ENCODE measurements at places on chromosomes 5 and 9.

DNA sequence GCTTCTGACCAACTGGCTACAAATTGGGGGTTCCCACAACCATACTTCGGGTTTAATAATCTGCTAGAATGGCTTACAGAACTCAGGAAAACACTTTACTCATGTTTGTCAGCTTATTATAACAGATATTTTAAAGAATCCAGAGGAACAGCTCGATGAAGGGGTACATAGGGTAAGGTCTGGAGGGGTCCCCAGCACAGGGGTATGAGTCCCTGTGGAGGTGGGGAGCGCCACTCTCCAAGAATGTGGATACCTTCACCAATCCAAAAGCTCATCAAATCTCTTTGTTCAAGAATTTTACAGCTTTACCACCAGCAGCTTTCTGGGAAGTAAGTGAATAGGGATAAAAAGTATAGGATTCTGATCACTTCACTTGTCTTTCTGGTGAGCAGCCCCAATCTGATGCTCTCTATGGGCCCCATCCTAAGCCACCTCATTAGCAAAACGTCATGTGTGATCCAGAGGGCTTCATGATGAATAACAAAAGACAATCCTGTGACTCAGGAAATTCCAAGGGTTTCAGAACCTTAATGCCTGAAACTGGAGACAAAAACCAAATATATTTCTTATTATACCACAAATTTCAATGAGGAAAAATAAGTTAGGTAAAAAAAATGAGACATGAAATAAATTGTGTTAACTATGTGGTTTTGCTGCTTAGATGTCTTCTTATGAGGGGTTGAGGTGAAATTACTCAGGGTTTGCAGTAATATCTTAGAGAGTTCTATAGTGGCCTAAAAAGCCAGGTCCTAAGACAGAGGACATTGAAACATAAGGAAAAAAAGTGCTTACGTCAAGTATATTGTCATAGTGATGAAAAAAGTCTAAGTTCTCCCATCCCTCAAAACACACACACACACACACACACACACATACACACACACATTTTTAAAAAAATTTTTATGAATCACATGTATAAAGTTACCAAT lies 290.5 kb downstream of the ANXA1 start:
- DNase-seq, result no peak

DNA sequence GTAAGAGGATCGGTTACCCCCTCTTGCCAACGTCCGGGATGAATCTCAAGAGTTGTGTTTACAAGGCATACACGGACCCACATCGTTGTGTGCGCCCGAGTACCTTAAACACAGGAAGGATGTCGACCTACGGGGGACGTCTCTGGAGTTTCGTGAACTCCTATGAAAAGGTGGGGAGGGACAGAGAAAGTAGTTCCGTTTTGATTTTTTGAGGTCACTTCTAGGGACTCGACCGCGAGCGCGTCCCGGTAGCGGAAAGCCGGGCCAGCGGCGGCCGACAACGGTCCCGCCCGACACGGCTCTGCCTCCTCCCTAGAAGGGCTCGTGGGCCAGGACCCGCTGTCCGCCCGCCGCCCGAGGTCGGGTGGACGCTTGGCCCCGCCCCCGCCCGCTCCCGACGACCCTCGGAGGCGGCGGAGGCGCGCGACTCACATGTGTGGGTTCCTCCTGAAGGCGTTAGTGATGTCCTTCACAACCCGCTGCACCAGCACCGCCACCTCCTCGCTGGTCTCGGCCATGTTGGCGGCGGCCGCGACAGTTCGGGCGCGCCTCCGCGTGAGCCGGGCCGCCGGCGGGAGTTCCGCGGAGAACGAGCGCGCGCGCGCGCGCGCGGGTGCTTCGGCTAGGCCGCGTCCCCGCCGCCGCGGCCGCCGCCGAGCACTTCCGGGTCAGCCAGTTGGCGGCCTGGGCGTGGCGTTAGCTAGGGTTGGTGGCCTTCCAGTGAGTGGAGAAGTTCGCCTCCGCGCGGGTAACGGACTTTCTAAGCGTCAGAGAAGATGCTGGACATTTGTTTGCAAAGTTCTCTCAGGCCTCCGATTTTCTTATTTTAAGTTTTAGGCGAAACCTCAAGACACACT lies at the start of gene PTAR1:
Gene PTAR1 (minus strand): TSS at position 591 of the 857 bp plus-strand sequence. CDS start 73 bp downstream, at position 518.
- peak; percentile 88 for DNase-seq

DNA sequence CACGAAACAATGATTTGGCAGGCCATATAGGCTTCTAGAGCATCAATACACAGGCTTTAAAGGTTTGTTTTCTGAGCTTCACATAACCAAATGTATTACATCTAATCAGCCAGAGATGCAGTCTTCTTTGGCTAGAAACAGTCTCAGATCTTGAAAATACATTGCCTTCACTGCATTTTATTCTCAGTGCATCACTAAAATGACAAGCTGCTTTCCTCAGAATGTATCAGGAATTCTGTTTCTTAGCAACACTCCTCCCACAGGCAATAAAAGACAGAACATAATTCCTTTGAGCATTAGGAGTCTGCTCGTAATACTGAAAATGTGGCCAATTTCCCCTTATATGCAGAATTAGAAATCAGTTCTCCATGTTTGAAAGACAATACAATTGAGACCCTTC lies 36.9 kb downstream of the FEM1C start:
- no peak for DNase-seq

GRCh38 chr9:3151672-3152576 lies 308.0 kb upstream of the PUM3 start:
- no peak for DNase-seq

DNA sequence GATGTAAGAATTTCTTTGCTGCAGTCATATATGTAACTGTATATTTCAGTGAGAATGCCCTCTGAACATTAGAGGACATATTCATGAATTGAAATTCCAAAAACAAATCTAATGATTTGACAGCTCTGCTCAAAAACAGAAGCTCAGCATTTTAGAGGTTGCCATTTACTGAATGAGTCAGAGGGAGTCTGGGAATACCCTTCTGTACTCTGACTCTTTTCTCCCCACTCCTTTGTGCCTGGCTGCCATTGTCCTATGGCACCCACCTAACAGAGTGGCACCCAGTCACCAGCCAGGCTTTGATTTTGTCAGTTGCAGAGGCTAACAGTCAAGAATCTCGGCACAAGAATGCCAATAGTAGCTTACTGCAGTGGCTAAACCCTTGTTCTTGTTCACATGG lies 133.6 kb downstream of the ATG10 start:
- no peak for DNase-seq

DNA sequence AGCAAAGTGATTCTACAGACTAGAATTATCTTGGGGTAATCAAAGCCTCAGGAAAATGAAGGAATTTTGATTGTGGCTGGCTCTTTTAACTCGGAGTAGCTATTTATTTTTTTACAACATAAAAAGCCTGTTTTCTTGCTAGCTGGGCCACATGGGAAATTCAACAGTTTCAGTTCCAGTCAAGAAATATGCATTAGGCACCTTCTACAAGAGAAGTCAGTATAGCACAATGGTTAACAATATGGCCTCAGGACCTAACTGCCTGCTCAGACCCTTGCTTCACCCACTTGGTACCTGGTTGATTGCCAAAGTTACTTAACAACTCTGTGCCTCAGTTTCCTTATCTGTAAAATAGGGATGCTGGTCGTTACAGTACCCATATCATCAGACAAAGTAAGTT lies 586.2 kb downstream of the ZNF608 start:
- DNase-seq, result no peak

DNA sequence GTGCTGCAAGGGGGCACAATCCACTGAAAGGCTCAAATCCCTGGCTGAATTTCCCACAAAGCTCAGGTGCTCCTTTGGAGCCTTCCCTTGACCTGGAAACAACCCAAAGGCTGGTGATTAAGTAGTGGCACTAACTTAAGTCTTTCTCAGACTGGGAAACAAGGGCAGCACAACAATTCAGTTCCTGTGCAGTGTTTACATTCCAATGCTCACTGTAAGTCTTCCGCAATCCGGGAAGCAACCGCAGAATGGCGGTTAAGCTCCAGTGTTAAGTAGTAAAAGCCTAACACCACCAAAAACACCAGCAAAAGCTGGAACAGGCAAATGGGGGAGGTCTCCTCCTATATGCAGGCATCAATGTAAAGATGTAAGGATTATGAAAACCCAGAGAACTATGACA lies 117.2 kb downstream of the TRPM3 start:
- no peak for DNase-seq

DNA sequence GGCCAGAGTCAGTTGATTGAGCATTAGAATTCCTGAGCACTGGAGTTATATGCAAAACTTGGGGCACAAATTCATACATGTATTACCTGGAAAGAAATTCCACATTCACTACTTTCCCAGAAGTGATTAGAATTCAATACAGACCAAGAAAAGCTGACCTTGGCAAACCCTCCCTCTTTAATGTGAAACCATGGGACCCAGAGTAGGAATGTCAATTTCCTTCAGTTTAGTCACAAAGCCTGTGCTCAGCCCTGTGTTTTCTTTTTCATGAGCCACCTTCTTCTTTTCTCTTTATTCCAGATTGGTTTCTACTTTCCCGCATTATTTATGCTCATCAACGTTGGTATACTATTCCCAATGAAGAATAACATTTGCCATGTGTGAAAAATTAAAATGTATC lies 420.2 kb downstream of the CDH12 start:
- no peak for DNase-seq

DNA sequence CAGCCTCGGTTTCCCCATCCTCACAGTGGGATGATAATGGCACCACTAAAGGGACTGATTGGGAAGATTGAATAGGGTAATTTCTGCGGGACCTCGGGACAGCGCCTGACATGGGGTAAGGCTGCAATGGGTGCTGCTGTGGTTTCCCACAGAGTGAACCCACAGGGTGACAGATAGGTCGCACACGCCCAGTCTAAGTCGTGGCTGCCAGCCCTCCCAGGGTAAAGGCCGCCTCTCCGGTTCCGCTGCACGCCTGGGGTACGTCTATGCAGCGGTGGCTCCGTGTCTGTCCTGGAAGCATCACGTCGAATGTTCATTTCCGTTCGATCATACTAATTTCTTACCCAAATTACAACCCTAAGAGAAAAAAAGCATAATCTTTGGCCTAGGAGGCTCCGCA lies 631 bp downstream of the CFAP77 start:
- no peak for DNase-seq

GRCh38 chr5:126031989-126032716 lies 391.1 kb upstream of the GRAMD2B start:
- no peak for DNase-seq

GRCh38 chr9:6896562-6896961 lies 138.8 kb downstream of the KDM4C start:
- DNase-seq, result no peak

DNA sequence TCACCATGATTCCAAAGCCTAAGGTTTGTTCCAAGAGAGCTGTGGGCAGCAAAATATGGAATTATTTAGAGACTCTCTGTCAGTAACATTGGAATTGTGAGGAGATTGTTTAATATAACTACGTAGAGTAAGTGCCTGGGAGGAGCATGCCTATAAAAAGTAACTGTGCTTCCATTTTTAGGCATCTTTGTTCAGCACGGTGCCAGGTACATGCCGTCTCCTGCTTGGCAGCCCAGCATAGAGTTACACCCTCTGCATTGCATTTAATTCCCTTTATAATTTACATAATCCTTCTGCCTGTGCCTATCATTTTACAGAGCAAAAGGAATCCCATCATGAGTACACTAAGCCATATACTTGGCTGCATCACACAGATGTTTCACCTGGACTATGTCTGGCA lies 32.1 kb upstream of the ALDH1A1 start:
- DNase-seq, result no peak

DNA sequence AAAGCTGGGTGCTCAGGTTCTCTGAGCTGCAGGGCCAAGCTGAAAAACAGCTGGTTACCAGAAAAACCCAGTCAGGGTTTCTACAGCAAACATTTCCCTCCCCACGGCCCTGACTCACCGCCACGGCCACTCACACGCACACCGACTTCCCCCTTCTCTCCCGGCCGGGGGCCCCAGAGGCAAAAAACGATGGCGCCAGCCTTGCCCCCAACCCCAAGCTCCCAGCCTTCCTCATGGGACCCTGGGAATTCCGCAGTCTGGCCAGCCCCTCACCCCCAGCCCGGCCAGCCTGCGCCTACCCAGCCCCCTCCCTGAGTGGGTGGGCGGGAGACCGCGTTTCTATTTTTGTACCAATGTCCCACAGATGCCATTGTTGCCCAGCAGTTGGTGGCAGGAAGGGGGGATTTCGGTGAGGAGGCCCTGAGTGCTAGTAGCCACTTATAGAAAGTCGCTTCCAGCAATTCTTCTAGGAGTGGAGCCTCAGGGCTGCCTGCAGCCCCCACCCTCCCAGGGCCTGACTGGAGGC lies 18.4 kb downstream of the ENG start:
- no peak for DNase-seq
